Activated CD4-positive, alpha-beta T cell treated with anti-CD3 and anti-CD28 coated beads, Interleukin-2, amount 50 U/mL, for 1 hour (primary cell): ENCODE measurements at places on chromosomes 2 and 18.

GRCh38 chr2:166357068-166357949 lies 18.4 kb downstream of the SCN9A start:
- no peak for DNase-seq

DNA sequence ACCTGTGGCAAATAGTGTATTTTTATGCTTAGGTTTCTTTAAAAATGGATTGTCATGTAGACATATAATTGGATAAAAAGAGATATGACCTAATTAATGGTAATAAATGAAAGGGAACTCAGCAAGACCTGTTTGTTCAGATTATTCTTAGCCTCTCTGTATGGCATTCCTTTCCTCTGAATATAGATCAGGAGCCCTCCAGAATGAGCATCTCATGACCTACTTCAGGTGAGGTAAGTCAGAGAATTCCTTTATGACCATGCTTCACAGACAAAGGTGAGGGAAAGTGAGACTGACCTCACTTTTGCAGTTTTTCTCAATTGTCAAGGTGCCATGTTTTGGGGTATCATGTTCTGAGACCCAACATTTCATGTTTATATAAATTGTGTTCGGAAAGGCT lies 1744.3 kb upstream of the PIK3C3 start:
- DNase-seq: no peak

DNA sequence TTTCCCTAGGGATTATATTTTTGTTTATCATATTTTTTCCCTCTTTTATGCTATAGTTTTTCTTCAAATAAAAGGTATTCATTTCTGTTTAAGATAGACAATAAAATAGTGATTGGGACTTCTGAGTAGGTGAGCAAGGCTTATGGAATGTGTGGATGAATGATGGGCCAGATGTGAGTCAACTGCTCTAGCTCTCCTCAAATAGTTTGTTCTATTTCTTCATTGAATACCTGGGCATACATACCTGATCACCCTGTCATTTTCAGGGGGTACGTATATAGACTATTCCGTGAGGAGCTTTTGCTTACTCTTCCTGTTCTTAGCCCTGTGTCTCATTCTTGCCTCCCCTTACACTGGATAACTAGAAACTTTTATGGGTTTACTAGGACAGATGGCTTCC lies 41.9 kb downstream of the BABAM2 start:
- DNase-seq: no peak

GRCh38 chr2:96888072-96889011 lies 18.5 kb upstream of the SEMA4C start:
- DNase-seq: no peak

- DNase-seq: no peak
Observed at GRCh38 chr18:8928847-8929780, 173.4 kb upstream of the NDUFV2 start.
